GM23248 (cell line): ENCODE measurements at places on chromosomes 7 and 10.

GRCh38 chr10:124347956-124348355 is 70.8 kb downstream of the OAT start:
- DNase-seq = no peak

- no peak for DNase-seq
Measured at GRCh38 chr10:132876131-132876860, 66.1 kb downstream of the CFAP46 start.

- no peak for DNase-seq
Measured at GRCh38 chr7:118330388-118330787, 105.9 kb downstream of the ANKRD7 start.

GRCh38 chr10:129390726-129391125 is 76.3 kb upstream of the MGMT start:
- DNase-seq = no peak

DNA sequence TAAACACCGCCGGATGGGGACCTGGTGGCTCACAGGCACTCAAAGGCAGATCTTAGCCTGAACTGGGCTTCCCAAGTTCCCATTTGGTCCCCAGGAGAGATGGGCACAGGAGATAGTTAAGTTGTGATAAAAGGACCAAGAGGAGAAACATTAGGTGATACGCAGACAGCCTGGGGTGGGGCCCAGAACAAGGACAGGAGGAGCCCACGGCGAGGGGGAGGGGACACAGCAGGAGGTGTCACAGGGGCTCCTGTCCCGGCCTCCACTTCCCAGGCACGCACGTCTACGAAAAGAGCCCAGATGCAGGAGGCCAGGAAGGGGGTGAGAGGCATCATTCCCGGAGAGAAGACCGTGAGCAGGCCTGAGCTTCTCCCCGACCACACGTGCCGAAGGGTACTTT is 16.3 kb upstream of the DNAAF5 start:
- DNase-seq = no peak

GRCh38 chr7:19957664-19958063 is 184.2 kb upstream of the TMEM196 start:
- peak; percentile 81 for DNase-seq

GRCh38 chr10:49140304-49141177 is 6.7 kb upstream of the FAM170B start:
- DNase-seq = peak; percentile 51

DNA sequence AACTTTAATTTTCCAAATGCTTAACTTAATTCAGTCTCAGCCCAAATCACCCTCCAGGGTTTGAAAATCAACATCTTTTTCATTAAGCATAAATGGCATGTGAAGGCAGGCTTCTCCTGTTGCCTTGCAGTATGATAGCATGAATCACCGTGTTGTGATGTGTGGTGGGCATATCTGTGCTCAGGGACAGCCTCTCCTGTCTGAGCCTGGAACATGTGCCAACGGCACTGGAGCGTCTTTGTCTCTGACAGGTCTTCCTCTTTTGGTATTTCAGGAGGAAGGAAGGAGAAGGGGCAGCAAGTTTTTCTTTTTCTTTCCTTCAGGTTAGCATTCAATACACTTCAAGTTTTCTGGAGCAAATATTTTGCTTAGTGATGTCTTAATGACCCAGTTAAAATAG is 57.6 kb downstream of the LRGUK start:
- DNase-seq = no peak

DNA sequence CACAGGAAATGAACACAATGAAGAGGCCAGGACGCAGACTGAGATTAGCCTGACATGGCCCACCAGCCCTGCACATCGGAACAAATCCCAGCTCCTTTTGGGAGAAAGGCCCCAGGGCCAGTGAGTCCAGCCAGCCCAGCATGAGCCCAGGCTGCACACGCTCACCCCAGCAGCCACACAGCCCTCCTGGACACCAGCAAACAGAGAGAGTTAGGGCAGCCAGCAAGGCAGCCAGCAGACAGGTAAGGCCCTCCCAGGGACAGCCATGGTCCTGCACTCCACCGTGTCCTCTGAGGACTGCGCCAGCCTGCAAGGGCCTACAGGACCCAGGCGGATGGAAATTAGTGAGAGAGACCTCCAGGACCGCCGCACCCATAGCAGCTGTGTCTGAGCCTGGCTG is 8.1 kb upstream of the GRID1 start:
- DNase-seq = no peak

DNA sequence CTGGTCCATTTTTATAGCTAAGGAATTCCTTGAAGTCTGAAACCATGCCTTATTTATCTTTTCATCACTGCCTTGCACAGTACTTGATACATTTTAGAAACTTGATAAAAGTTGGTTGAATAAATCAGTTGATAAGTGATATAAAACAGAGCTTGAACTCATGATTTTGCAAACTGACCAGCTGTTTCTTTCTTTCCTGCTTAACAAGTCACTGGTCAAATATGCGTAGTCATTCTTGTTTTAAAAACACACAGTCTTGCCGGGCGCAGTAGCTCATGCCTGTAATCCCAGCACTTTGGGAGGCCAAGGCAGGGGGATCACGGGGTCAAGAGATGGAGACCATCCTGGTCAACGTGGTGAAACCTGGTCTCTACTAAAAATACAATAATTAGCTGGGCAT is 6.3 kb downstream of the TPST1 start:
- peak; percentile 66 for DNase-seq

DNA sequence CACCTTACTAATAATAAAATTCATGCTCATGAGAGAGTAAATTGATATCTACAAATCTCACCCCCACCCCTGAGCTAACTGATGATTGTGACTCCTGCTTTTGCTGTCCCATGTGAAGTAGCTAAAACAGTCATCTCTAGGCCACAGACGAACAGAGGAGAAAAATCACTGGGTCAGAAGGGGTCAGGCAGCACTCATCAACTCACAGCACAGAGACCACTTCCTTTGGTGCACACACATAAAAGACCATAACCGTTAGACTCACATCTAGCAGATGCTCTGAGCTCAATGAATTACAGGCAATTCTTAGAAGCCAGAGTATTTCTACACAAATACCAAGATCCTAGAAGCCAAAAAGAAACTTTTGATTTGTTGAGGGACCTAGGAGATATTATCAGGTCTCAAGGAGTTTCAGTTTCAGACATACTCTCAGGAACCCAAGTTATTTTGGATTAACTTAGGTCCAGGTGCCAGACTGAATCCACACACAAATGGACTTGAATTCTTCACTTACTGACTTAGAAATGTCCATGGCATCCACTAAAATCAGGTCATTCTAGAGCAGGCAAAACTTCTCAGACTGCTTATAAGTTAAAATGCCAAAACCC is 65.0 kb upstream of the TES start:
- no peak for DNase-seq

DNA sequence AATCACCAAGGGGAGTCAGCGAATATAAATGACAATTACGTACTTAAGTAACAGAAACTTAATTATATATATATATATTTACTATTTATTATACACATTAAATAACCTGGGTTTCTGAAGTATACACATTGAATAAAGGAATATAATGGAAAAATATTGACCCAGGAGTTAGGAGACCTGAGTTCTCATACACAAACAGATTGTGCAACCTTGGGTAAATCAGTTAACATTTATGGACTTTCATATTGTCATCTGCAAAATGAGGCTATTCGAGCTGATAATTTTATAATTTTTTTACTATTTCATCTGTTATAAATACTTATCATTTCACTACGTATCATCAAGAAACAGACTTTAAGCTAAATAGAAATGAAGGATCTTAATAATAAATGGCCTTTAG is 75.1 kb upstream of the SRRM3 start:
- no peak for DNase-seq

DNA sequence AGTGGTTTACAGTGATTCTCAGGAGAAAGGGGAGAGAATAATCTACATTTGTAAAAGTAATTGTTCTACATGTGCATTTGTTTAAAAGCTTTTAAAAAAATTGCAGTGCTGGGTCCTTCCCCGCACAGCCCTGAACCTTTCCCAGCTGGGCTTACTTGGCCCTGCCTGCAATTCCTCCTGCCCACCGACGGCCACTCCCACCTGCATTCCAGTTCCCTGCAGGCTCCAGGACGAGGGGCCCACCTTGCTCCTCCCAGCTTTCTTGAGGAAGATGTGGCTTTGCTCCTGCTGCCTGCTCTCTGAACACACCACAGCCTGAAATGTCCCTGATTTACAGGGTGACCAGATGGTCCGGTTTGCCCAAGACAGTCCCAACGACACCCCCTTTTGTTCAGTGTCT is 222.7 kb downstream of the PRPF18 start:
- no peak for DNase-seq

GRCh38 chr7:36348256-36348655 is 41.4 kb upstream of the ANLN start:
- DNase-seq = peak; percentile 15
